ENCODE measurements at places on chromosomes 11 and 22.

- DNase-seq = no peak
Measured at GRCh38 chr22:23837911-23838680, 710 bp downstream of the DERL3 start.

- DNase-seq = no peak
Measured at GRCh38 chr22:47322854-47323253, 560.4 kb downstream of the TBC1D22A start.

GRCh38 chr11:1784761-1785650 is 21.3 kb upstream of the CTSD start:
- no peak for DNase-seq

DNA sequence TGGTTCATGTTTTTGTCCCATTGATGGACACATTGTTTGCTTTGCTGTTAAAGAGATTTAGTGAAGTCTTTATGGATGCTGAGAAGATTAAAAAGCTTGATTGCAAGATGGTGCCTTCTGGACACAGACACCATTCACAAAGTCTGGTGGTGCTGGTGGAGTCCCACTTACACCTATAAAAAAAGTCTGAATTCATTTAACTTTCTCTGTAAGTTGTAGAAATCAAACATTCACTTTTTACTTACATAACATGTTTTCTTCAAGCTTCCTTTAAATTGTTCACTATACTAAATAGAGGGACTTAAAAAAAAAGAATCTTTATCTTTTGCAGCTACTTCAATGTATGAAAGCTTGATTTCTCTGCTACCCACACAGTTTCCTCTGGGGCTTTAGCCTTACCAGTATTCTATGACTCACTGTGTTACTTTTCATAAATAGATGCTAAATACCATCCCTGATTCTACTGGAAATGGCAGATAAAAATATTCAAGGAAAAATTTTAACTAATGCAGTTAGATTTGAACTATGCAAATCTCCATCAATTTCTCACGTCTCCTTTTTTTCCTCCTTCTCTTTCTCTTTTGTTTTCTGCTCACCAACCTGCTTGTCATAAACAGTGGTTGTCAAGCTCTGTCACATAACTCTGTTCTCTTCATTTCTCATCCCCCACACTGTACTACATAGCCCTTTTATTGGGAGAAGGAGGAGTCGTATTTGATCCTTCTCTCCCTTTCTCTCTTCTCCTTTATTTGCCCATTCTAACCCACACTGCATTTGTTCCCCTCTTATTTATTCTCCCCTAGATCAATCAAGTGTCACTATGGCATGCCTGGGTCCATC is 89.7 kb downstream of the FAM76B start:
- no peak for DNase-seq

DNA sequence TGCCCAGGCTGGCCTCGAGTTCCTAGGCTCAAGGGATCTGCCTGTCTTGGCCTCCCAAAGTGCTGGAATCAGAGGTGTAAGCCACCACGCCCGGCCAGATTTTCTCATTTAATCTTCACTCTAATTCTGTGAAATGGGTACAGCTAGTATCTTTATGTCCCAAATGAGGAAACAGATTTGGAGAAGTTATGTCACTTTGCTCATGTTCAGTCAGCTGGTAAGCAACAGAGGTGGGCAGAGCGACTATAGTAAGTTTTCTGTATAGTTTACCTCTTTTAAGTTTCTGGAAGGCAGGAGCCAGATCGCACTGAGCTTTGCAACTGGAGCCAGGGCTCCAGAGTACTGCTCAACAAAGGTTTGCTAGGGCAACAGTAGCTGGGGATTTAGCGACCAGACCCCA is 33.2 kb downstream of the RCOR2 start:
- DNase-seq = no peak
